Thymus (tissue), 14 donors: ENCODE measurements at places on chromosomes 1 and 21. TPM values are rescaled to one million over a fixed set of nuclear protein-coding genes. Genes with fewer than 3 reads are reported as not detected.

GRCh38 chr1:150981805-150982712 is at the start of gene ANXA9:
TSS of gene ANXA9 (plus strand) at chr1:150982292. CDS start at chr1:150983106, 814 bp downstream.
- no peak for DNase-seq

DNA sequence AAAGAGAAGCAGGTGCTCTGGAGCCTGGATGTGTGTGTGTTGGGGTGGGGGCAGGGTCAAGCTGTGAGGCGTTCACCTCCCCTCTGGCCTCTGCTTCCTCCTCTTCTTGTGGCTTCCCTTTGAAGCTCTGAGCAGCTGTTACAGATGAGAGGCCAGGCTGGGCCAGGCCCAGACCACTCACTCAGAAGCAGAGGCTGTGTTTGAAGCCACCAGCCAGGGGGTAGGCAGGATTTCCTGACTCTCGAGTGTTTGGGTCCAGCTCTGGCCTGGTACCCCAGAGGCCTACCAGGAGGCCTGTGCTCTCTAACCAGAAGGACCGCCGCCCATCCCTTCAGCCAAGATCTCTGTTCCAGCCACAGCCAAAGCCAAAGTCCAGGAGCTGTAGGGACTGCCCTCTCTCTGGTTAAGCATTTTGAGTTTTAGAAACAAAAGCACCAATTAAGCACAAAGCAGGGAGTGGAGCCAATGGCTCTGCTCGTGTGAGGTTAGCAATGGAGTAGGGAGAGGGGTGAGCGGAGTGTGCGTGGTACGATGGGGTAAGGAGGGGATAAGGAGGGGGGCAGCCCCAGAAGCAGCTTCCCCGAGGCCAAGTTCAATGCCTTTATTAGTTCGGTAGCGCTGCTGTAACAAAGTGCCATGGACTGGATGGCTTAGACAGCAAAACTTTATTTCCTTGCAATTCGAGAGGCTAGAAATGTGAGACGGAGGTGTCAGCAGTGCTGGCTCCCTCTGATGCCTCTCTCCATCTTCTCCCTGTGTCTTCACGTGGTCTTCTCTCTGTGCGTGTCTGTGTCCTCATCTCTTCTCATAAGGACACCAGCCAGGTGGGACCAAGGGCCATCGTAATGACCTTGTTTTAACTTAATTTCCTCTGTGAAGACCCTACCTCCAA is 20.5 kb downstream of the RCSD1 start:
- DNase-seq, result no peak

GRCh38 chr1:6638226-6638625 is 13.6 kb downstream of the THAP3 start:
- DNase-seq, result no peak

DNA sequence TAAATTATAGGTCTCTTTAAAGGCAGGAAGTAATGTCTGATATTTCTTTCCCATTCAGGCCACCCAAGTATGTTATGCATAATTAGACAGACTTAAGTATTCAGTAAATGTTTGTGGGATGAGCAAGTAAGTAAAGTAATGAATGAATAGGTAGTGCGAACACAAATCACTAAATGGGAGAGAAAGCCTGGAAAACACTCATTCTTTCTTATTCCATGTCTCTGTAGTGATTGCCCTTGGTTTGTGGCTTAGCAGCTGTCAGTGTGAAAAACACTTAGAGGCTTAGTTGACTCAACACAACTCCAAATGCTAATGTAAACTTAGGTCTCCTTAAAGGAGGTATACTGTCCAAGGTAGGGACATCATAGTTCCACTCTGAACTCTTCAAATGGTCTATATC is 182.5 kb downstream of the ZC3H11B start:
- DNase-seq, result no peak

AIRE gene
- total RNA-seq, result 11.9 TPM
